ENCODE measurements at places on chromosomes 12 and 14.

GRCh38 chr12:108823804-108824203 lies 33.6 kb downstream of the SSH1 start:
- no peak for DNase-seq

DNA sequence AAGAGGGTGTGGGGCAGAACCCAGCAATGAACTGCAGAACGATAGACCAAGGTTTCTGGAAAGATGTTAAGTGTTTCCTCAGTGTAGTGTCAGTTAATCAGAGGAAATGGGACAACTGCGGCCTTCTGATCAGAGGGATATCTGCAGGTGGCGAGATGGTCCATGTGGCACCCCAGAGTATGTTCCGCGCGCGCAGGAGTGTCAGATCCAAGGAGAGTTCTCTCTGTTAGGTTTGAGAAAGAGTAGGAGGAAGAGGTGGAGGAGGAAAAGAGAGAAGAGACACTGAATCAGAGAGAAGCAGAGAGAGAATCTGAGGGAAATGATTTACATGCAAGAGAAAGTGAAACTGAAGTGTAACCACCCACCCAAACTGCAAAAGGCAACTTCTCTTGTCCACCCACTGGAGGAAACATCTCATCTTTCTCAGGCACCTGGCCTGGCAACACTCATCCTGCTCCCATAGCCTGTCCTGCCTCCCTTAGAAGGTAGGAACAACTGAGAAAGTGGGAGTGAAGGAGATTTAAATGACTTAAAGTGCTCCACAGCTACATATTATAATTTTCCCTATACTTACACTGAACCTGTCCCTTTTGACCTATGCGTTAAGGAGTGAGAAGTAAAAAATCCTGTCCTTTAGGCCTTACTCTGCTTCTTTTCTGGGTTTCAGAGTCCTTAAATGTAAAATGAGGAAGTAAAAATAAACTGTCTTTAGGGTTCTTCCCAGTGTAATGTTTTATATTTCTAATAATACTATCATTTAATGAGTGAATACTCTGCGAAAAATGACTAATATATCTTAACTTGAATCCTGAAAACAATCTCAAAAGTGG lies 6.8 kb upstream of the TESPA1 start:
- DNase-seq: no peak

DNA sequence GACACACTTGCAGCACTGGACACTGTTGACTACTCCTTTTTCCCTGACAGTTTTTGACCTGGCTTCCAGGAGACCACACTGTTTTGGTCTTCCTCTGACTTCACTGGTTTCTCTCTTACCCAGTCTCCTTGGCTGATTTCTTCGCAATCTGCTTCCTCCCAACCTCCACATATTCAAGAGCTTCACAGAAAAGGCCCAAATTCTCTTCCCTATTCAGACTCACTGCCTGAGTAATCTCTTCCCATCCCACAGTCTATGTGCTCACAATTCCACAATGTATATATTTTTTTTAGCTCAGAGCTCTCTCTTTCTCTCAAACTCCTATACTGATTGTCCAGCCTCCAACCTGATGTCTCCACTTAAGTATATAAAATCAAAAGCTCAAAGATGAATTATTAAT lies 115.4 kb downstream of the SINHCAF start:
- DNase-seq: no peak

DNA sequence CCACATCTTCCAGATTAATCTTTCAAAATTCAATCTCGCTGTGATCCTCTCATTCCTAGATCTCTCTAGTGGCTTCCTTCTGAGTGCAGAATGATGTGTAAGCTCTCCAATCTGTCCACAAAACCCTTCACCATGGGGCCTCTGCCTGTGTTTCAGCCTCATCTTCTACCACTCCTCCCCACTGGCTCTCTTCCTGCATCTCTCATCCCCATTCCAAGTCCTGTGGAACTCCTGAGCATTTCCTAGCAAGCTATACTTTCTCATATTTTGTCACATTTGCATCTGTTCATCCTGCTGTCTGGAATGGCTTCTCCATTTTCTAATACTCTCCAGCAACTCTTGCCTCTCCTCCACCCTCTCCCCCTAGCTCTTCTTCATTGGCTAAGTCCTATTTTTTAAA lies 242.0 kb upstream of the DAAM1 start:
- DNase-seq: no peak

GRCh38 chr14:100237735-100238418 lies 1.1 kb upstream of the YY1 start:
- DNase-seq: peak; percentile 38

Measured in AG10803 (cell line).